Dermis microvascular lymphatic vessel endothelial cell (primary cell): ENCODE measurements at places on chromosomes 6 and 20.

- no peak for DNase-seq
These were observed 182.5 kb downstream of the SYNDIG1 start for GRCh38 chr20:24651976-24652345.

- DNase-seq = no peak
These were observed 2.0 kb downstream of the ARFGAP1 start for GRCh38 chr20:63274381-63275228.

DNA sequence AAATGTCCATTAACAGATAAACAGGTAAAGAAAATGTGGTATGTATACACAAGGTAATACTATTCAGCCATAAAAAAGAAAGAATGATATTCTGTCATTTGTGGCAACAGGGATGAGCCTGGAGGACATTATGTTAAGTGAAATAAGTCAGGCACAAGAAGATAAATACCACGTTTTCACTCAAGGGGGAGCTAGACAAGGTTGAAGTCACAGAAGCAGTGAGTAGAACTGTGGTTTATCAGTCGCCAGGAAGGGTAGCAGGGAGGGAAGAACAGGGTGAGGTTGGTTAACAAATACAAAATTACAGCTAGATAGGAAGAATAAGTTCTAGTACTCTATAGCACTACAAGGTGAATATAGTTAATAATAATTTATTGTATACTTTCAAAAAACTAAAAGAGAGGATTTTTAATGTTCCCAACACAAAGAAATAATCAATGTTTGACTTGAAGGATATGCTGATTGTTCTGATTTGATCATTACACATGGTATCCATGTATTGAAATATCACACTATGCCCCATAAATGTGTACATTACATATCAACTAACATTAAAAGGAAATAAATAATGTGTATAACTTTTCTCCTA lies 21.1 kb downstream of the RTN4IP1 start:
- DNase-seq = peak; percentile 71

DNA sequence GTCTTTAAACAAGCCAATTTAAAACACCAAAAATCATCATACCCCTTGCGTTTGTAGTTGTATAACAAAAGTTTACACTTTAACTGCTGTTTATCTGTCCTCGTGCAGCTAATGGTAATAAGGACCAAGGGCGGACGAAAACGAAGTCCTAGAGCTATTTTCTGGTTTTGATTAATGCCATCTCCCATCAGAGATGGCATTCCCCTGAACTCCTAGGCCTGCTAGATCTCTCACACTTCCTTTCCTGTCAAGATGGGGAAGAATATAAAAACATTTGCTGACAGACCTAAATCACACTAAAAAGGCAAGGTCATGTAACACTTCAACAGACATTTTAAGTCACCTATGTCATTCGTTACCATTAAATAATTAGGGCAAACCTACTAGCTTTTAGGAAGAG lies 9.5 kb downstream of the DEK start:
- no peak for DNase-seq

DNA sequence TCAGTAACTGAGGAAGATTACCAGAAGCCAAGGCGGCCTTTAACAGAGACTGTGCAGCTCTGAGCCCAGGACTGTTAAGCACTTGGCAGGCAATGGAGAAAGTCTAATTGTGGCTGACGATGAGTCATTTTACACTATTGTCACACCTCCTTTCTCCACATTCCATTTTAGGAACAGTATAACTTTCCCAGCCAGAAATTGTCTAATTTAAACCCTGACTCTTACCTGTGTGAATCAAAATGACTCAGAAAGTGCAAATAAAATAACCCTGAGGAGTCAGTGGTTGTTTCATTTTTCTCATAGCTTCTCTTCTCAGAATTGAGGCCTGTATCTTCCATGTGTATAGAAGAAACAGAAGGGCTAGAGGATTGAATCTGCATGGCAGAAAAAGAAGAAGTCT lies 40.0 kb upstream of the OPN5 start:
- DNase-seq = peak; percentile 12

GRCh38 chr20:13723011-13723410 lies 61.7 kb downstream of the ESF1 start:
- no peak for DNase-seq

DNA sequence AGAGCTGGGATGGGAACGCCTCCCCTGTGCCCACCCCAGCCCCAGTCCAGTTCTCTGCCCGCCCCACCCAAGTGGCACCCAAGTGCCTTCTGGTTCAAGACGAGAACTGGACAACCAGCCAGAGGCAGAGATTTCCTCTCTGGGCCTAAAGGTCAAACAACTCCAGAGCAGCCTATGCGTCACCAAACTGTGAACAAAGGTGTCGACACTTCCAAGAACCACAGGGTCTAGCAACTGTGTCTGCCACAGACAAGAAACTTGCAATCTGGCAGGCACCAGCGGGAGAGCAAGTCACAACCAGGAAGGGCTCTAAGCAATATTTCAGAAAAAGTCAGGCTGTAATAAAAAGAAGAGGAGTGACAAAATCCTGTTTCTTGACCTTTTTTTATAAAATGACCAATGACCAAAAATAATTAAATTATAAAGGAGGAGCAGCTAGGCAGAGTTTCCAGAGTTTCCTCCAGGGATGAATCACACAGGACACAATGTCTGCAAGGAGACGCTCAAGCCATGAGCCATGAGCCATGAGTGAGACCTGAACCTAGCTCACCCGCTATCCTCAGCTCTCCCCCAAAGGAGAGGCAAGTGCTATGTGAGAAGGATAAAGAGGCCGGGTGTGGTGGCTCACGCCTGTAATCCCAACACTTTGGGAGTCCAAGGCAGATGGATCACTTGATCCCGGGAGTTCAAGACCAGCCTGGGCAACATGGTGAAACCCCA lies 11.1 kb downstream of the EDEM2 start:
- peak; percentile 89 for DNase-seq

DNA sequence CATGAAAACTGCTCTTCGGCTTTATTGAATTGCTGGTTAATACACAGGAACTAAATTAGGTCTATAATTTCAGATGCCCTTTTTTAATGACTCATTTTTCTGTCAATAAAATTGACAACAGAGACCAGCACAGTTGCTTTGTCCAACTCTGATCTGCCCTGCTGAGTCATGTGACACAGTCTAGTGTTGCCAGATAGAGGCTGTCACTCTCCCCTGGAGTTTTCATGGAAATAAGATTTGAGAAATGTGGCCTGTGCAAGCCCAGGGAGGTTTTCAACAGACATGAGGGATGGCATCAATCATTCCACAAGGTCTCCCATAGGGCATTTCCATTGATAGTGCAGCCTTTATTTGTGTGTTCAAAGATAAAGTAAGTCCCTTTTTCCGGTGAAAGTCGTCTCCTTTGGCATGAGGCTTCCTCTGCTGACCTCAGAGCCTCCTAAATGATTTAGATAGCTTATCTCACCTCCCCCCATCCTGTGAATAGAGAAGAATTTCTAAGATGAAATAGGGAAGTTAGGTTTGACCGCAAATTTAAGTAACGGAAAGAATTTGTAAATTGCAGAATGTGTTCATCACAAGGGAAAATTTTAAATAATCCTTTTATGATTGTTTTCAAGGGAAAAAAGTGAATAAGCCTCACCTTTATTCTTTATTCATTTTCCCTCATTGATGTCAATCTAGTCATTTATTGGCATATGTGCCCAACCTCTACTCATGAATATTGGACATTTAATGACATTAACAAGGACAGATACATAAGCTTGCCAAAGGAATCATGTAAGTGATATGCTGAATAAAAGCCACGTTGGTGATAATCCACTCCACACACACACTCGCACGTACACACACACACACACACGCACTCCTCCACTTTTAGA lies 277.7 kb downstream of the ADGB start:
- DNase-seq = no peak

DNA sequence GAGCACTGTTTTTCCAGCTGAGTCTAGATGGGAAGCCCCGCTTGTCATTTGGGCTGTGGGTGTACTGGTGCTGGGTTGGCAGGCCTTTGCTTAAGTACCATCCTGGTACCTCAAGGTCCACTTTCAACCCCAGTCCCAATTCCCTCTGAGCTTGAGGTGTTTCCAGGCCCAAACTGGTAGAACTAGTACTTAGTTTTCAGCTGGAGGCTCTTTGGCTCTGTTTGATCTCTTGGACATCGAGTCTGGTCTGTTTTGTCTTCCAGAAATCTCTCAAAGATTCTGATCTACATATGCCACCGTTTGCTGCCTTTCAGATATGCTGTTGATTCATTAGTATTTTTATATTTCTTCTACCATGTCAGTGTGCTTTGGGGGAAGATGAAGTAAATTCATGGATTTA lies 61.8 kb upstream of the GNRH2 start:
- no peak for DNase-seq

DNA sequence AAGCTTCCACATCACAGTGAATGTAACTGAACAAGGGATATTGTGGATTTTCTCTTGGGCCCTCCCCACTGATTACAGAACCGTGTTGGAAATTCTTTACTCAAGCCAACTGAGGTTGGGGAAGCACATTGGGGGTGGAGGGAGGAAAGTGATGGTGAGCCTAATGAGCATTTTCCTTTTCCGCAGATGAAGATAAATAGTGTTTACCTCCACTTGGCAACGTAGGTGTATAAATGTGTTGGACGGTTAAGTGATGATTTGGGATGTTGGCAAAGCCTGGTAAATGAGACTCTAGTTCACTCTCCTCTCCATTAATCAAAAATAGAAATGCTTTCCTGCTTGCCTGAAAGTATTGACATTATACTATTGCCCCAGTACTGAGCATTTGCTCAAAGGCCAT lies 27.1 kb upstream of the NRN1 start:
- no peak for DNase-seq

DNA sequence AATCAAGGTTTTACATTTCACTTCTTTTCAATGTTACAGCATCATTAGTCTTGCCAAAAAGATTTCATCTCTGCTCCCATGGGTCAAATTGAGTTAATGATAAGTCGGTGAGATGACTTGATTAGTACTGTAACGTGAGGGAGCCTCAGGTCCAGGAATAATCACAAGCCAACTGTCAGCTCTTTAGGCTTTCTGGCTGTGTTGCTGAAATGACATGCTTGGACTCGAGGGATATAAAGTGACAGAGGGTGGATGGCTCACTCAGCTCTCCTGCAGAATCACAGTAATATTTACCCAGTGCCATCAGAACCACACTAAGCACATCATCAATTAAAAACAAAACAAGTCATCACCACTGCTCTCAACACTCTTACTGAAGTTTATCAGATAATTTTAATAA lies 196.2 kb upstream of the THEMIS start:
- no peak for DNase-seq
